ENCODE measurements at places on chromosomes 11 and 22.

DNA sequence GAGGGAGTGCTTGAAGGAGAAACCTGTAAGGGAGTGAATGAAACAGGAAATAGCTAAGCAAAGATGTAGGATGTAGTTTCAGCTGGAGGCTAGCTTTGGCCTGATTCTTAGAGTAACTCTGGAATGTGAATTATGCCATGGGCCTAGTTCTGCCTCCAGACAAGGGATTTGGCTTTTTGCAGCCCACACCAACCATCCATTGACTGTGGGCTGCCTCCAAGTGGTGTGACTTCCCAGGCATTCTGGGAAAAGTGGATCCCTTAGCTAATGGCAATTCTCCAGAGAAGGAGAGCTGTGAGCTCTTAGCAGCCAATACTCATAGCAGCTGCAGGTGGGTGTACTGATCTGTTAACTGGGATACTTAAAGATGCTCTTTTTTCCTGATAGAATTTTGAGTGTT is 2.0 kb upstream of the OR9I1 start:
- DNase-seq = no peak

DNA sequence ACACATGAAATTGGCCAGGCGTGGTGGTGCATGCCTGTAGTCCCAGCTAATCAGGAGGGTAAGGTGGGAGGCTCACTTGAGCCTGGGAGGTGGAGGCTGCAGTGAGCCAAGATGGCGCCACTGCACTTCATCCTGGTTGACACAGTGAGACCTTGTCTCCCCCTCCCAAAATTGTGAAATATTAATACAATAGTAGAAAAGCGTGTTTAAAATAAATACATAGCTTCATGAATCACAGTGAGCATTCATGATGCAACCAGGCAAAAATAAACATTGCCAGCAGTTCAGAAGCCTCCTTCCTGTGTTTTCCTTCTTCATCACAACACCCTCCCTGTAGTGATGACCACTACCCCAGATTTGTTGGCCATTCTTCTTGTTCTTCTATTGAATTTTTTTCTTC is 4.3 kb upstream of the TEAD1 start:
- DNase-seq = no peak

DNA sequence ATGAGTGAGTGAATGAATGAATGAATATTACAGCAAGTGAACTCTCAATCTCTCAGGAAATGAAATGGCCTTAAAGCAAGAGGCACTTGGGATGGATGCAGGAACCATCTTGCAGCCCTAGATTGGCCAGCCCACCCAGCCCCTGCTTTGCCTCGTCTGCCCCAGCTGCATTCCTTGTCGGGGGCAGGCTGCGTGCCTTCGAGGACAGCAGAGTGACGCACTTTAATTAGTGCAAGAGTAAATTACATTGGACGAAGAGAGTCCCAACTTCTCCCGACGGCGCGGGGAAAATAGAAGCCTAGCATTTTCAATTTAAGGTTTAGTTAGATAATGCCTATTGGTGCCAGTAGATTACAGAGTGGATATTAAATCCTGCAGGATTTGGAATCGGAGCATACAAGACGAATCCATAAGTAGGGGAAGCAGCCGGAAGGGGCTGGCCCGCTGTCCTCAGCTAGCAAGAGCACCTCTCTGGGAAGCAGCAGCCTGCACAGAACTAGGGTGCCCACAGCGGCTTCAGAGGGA is 33.8 kb downstream of the TRIM29 start:
- DNase-seq = no peak

- no peak for DNase-seq
Observed at GRCh38 chr11:123577081-123577598, 77.3 kb downstream of the SCN3B start.

GRCh38 chr11:44597358-44598012 is 32.0 kb downstream of the CD82 start:
- DNase-seq = no peak

DNA sequence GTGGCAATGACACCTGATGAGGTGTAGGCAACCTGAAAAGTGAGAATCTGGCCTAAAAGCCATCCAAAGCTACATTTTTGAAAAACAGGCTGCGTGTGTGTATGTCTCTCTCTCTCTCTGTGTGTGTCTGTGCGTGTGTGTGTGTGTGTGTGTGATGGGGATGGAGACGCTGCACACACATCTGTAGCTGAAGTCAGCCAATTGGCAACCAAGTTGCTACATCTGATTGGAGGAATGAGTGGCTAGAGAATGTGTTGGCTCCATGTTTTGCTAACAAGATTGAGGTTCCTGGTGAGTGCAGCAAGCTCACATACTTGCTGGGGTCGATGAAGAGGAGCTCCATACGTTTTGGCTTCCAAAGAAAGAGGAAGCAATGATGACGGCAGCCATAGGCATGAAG is 311.4 kb upstream of the NCAM1 start:
- DNase-seq = no peak

GRCh38 chr11:107824668-107825369 is 33.8 kb downstream of the SLC35F2 start:
- no peak for DNase-seq

- no peak for DNase-seq
Observed at GRCh38 chr22:42871146-42872050, 14.3 kb upstream of the ARFGAP3 start.

GRCh38 chr22:49583886-49584505 is 243.7 kb downstream of the BRD1 start:
- no peak for DNase-seq

DNA sequence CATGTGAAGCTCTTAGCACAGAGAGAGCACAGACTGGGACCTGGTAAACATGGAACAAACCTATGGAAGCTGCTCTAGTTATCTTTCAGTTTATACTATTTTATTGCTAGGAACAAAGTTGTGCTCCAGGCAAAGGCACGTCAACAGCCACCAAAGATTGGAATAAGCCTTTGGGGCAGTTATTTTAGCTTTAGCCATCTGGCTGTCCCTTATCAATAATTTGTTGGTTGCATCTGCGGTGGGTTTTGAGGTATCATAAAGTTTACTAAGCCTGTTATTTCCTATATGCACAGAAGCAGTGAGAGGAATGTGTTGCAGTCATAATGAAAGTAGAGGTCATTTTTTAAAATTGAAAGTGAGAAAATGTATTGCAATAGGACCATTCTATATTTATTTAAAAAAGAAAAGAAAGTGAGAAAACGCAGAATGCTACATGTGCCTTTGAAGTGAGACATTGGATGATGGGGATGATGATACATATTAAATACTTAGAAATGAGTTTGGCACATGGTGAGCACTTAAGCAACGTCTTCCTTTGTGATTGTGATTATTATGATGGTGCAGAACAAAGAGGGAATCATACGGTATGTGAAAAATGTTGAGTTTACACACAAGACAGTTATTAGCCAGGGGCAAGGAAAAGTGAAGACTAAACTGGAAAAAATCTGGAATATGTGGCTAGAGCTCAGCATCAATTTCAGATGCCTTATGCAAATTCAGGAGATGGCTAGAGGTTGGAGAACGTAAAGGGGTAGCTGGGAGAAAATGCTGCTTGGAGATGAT is 58.3 kb downstream of the PRR5L start:
- no peak for DNase-seq

DNA sequence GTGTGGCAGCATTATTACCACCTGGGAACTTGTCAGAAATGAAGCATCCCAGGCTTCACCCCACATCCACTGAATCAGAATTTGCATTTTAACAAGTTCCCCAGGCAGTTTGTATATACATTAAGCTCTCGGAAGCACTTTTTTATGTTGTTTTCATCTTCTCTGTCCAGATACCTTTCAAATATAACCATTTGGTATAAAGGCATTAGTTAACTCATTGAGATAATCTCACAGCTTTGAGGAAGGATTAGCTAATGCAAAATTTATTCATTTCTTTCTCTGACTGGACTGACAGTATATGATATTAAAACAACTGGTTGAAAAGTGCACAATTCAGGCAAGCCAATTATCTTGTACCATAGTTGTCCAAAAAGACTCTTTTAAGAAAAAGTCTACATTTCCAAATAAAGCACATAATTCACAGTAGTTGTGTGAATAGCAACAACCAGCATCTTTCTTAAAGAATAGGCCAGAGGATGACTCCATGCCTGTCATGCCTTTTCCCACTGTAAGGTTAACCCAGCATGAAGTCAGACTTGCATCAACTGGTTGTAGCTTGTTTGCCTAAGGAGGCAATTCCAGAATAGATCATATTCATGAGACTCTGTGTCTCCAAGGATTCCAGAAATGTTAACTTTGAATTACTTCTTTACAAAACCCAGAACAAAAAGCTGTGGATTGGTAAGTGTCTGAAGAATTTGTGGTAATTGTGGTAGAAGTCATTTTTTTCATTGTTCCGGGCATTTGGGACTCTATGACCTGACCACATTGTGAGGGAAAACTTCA is 254.3 kb upstream of the SESN3 start:
- no peak for DNase-seq

GRCh38 chr22:25368271-25368670 is 148.8 kb downstream of the CRYBB2 start:
- peak; percentile 59 for DNase-seq

DNA sequence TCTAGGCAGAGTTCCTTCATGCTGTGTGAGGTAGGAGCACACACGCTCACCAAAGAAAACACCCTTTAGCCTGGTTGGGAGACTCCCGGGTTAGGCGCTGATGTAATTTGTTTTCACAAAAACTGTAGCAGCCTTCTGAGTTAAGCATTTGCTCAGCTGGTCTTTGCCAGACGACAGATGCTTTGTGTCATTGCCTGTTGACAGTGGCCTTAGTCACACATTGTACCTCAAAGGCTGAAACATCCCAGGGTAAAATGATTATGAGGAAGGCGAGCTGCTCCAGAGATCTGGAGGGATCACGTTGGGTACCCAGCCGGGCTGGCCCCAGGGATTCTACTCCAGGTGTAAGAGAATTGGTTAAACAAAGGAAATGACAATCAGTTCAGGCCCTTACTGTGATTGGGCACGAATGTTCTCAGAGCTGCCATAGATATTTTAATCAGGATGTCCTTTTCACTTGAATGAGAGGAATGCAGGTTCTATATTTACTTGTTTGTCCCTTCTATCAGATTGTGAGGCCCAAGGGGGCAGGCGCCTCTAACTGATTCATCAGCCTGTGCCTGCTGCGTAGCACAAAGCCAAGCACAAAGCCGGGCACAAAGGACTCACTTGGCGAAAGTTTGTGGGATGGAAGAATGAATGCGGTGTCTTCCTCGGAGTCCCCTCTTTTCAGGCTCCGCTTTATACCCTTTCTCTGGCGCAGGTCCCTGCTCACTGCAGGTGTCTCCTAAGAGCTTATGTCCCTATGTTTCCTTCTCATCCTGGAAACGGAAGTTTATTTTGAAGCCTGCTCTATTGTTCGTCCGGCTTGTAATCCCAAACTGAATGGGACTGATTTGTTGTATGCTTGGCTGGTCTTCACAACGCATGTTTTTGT is 47.1 kb downstream of the ADM start:
- peak; percentile 84 for DNase-seq

GRCh38 chr22:23116506-23117263 is 25.1 kb downstream of the RSPH14 start:
- DNase-seq = no peak

- no peak for DNase-seq
Observed at GRCh38 chr11:12212174-12212820, 101.9 kb downstream of the MICAL2 start.

- DNase-seq = peak; percentile 53
Observed at GRCh38 chr11:35290876-35291275, 128.5 kb downstream of the SLC1A2 start.

- peak; percentile 8 for DNase-seq
Observed at GRCh38 chr22:42269432-42270175, 849 bp downstream of the TCF20 start.

- DNase-seq = no peak
Observed at GRCh38 chr11:89205378-89205777, 27.7 kb downstream of the TYR start.

GRCh38 chr11:122322329-122322728 is 206.3 kb upstream of the BLID start:
- DNase-seq = no peak

- DNase-seq = no peak
Observed at GRCh38 chr11:95708681-95709080, 80.9 kb downstream of the FAM76B start.

DNA sequence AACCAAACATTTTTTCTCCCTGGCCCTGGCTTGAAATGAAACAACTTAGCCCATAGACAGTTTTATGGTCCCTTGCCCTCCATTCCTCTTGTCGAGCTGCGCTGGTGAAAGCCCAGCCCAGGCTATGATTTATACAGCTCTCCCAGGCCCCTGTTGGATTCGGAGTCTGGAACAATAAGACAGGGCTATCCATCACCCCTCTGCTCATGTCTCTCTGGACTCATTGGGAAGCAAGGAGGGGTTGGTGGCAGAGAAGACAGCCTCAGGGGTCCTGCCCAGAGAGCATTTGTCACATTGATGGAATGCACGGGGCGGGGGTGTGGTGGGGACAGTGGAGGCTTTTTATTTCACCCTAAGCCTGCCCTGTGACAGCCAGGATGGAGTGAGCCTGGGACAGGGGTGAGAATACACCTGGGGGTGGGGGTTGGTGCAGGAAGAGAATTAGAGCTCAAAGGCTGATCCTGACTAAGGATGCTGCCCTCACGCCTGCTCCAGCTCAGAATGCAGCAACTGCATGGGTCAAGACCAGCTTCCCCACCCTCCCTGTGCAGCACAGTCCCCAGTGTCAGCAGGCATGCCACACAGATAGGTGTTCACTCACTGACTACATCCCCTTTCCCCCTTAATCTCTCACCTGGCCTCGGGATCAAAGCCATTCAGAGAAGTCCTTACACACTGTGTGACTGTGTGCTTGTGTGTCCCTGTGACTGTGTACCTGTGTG is 10.0 kb upstream of the PKNOX2 start:
- no peak for DNase-seq

DNA sequence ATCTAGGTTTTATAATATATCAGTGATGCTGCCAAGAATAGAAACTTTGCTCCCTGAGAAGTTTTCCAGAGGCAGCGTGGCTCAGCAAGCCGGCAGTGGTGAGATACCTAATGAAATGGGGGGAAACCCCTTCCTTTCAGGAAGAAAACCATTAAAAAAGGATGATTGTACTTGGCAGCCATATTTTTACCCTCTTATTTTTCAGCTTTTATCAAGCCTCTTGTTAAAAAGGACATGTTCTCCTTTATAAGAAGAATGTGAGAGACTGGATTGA is 9.0 kb upstream of the ME3 start:
- DNase-seq = no peak

DNA sequence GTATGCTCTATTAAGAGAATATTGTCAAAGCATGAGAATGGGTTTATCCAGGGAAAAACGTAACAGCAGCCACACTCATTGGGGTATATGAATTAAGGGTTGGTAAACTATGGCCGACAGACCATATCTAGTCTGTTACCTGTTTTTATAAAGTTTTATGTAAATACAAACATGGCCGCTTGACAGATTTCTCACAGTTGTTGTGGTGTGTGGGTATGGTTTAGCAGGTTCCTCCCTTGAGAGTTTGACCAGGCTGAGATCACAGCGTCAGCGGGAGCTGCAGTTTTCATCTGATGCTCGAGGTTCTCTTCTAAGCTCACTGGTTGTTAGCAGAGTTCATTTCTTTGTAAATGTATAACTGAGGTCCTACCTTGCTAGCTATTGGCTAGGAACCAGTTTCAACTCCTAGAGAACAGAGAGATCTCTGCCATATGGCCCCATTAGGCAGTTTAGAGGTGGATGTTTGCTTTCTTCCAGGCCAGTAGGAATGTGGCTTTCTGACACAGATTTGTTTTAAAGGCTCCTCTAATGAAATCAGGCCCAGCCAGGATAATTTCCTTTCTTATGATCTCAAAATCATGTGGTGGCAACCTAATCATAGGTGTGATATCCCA is 45.5 kb upstream of the GRIK4 start:
- DNase-seq = peak; percentile 10
